Left lung (tissue), 14 donors: ENCODE measurements at places on chromosomes 11 and 22.

- peak overlapping the region; percentile 58 for H3K27ac ChIP-seq
- no peak for DNase-seq
- H3K27me3 ChIP-seq: no peaks in the 10 kb centered on the region
- H3K4me3 ChIP-seq: no peak overlapping the region
Measured at GRCh38 chr11:73177380-73177777, 35.3 kb upstream of the FCHSD2 start.

DNA sequence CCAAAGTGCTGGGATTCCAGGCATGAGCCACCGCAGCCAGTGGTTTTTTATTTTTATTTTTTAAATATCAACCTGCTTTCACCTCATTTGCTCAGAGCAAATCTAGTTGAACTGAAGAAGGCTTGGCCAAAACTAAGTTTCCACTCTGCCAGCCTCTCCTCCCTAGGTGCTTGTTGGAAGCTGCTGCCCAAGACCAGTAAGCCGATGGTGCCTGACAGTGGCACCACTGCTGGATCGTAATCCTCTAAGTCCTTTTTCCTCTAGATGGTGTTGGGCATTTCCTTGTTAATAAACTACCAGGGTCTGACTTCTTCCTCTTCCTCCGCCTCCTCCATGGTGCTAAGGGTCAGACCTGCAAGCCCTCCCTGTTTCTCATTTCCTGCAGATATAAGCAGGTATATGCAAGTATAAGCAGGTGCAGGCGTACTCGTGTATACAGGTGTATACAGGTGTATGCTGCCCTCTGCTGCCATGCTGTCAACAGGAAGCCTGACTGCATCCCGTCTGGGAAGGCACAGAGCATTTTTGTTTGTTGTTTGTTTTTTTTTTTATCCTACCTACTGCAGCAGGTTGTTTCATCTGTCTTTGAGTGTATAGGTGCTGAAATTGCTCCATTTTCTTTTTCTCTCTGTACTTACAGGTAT is 1.6 kb downstream of the NADSYN1 start:
- no peak overlapping the region for H3K27ac ChIP-seq
- H3K4me3 ChIP-seq: no peak overlapping the region
- H3K4me1 ChIP-seq: peaks cover 11% of the 10 kb centered on the region
- H3K36me3 ChIP-seq: peaks cover 47% of the 10 kb centered on the region
- no peaks in the 10 kb centered on the region for H3K27me3 ChIP-seq

- H3K36me3 ChIP-seq: no peaks in the 10 kb centered on the region
- H3K27me3 ChIP-seq: no peaks in the 10 kb centered on the region
- H3K4me3 ChIP-seq: no peak overlapping the region
- H3K27ac ChIP-seq: no peak overlapping the region
- no peaks in the 10 kb centered on the region for H3K4me1 ChIP-seq
Measured at GRCh38 chr11:92391364-92391763, 166.7 kb downstream of the FAT3 start.

DNA sequence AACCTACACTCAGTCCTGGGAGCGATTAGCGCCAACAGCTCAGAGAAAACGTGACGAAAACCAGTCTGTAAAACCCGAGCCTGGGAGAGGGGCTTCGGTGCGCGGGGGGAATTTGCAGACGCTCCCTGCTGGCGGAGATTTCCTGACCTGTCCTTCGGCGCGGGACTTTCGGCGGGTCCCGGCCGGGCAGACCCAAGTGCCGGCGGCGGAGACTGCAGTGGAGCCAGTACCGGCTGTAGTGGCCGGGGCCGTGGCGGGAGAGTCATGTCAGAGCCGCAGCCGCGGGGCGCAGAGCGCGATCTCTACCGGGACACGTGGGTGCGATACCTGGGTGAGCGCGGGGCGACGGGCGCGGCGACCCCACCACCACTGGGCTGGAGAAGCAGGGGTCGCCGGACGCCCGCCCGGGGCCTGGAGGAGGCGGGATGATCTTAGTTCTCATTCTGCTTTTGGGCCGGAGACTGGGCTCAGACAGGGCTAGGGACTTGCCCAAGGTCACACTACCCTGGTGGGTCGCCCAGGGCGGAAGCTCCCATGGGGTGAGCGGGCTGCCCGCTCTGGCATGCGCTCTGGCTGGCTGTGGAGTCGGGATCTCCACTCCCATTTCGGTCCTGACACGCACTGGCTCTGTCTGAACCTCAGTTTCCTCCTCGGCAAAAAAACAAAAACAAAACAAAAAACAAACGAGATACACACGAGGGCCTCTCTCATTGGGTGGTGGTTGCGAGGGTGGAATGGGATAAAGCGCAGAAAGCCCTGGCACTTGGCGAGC is at the start of gene MTFP1:
Gene MTFP1, plus strand, starts transcription at position 153 of the 772 bp plus-strand sequence. Its CDS starts 112 bp downstream, at position 265.
- no peaks in the 10 kb centered on the region for H3K27me3 ChIP-seq
- peak within 1 kb of the TSS; percentile 99 for H3K27ac ChIP-seq
- peak; percentile 67 for DNase-seq
- H3K4me3 ChIP-seq: peak within 1 kb of the TSS; percentile 75
- H3K4me1 ChIP-seq: peaks cover 48% of the 10 kb centered on the region

GRCh38 chr22:24184057-24184798 is 2.9 kb downstream of the SUSD2 start:
- peak; percentile 53 for DNase-seq
- H3K4me1 ChIP-seq: peaks cover 25% of the 10 kb centered on the region
- no peak overlapping the region for H3K4me3 ChIP-seq
- peaks cover 29% of the 10 kb centered on the region for H3K36me3 ChIP-seq
